Activated T-cell treated with anti-CD3 and anti-CD28 coated beads for 1 hour (primary cell): ENCODE measurements at places on chromosomes 13 and 19.

DNA sequence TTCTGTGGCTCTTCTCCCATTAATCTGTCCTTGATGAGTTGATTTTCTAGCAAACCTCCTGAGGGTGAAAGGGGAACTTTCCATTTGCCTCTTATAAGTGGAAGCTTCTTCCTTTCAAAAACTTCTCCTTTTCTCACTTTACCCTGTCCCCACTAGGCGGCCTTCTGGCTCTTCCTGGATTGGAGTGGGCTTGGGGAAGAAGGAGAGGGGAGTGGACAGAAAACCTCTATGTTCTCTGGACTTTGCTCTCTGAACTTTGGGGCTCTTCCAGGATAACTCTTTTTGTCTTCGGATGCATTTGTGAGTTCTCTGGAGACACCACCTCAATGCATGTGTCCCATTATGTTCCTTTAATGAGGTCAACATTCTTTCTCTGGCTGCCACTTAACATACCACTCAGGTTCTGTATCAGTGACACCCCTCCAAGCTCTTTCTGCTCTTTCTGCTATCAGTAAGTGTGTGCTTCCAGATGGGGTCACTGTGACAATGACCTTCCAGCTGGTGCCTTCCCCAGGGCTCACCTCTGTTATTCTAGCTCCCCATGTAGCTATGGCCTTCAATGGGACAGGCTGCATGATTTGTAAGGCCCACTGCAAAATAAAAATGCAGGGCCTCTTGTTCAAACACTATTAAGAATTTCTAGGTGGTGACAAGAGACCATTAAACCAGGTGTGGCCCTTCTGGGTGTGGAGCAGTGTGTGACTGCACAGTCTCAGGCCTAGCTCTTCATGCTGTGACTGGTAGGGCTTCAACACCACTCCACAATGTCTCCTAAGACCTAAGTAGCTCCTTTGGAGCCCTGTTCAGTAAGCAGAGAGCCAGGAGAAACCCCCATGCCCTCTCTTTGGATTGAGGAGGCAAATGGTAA, 389.2 kb downstream of the EFNB2 start:
- no peak for DNase-seq

- DNase-seq = no peak
Observed at GRCh38 chr19:504616-505015, 2.7 kb upstream of the TPGS1 start.

DNA sequence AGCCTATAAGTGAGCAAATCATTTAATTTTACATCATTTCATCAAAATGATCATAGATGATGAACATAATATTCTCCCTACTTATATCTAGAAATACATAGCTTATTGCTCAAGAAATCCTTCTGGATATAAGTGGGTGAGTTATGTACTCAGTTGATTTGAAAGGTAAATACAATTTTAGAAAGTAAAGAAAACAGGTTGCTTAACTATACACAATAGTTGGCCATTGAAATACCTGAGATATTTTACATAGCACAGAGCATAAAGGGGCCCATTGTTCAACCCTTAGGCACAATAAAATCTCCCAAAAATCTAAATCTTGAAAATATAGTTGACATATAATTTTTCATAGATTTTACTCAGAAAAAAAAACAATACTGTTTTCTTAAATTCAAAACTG, 782.0 kb upstream of the KLHL1 start:
- DNase-seq = no peak

DNA sequence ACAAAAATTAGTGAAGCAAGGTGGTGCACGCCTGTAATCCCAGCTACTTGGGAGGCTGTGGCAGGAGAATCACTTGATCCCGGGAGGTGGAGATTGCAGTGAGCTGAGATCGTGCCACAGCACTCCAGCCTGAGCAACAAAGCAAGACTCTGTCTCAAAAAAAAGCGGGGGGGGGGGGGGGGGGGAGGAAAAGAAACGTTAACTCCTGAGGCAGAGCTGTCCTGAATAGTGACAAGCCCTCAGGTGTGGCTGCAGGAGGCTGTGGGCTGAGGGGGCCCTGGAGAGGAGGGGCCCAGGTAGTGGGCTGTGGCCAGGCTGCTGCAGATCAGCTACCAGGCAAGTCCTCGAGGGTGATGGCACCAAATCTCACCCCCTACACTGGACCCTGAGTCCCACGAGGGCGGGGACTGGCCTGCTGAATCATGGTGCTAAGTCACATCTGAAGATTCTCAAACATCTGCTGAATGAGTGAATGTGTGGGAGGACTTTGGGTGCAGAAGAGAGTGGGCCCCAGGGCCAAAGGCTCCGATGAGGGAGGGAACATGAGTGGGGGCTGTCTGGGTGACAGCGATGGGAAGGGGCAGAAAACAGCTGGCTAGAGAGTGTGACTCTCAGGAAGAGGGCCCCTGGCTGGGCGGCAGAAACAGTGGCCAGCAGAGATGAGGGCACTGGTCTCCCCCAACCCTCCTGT, 24.6 kb upstream of the ATP1A3 start:
- no peak for DNase-seq

- no peak for DNase-seq
Observed at GRCh38 chr13:26133851-26134250, 82.0 kb upstream of the SHISA2 start.

GRCh38 chr19:18292810-18293641, 11.6 kb upstream of the JUND start:
- no peak for DNase-seq

- no peak for DNase-seq
Observed at GRCh38 chr13:73748404-73748803, 385.8 kb downstream of the KLF12 start.

DNA sequence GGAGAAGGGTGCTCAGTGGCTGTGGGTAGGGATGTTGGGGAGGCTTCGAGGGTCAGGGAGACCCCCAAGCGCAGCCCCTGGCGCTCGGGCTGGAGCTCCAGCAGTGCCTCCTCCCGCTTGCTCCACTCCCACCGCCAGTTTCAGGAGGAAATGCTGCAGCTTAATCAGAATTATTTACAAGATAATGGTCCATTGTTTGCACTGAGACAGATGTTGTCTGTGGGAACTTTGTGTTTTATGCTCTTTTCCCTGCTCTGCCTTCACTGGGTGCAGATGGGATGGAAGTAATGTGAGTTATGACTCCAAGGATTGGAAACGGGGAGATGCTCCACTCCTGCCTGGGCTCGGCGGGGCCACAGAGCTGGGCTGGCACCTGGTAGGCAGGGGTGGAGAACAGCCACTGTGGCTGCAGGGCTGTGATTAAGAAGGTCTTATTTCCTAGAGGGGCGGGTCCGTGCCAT, 192.4 kb downstream of the ZNF536 start:
- DNase-seq = no peak

GRCh38 chr13:101090287-101090686, 326.0 kb downstream of the NALCN start:
- no peak for DNase-seq

- DNase-seq = no peak
Observed at GRCh38 chr13:35954207-35954560, 177.0 kb downstream of the DCLK1 start.

- DNase-seq = no peak
Observed at GRCh38 chr13:59250336-59251189, 913.2 kb downstream of the DIAPH3 start.

DNA sequence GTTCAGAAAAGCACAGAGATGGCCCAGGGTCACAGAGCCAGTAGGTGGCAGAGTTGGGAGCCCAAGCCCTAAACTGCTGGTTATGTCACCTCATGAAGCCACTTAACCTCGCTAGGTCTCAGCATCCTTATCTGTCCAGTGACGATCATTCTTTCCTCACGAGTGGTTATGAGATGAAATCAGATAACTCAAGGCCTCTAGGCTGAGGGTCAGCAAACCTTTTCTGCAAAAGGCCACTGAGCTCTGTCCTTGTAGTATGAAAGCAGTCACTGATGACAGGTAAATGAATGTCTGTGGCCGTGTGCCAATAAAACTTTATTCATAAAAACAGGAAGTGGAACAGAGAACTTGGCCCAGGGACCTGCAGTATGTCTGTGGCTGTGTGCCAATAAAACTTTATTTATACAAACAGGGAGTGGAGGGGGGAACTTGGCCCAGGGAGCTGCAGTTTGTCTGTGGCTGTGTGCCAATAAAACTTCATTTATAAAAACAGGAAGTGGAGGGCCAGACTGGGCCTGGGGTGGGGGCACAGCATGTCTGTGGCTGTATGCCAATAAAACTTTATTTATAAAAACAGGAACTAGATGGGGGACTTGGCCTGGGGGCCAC, 71.2 kb downstream of the GNG7 start:
- no peak for DNase-seq

- DNase-seq = no peak
Observed at GRCh38 chr19:18500799-18501198, 21.1 kb downstream of the ELL start.

- no peak for DNase-seq
Observed at GRCh38 chr13:51674276-51674675, 90.0 kb downstream of the WDFY2 start.

GRCh38 chr19:17246681-17247425, 1.1 kb upstream of the NR2F6 start:
- no peak for DNase-seq

- DNase-seq = no peak
Observed at GRCh38 chr13:73738626-73739025, 395.6 kb downstream of the KLF12 start.

- DNase-seq = no peak
Observed at GRCh38 chr19:1467215-1467489, 11.9 kb downstream of the C19orf25 start.

GRCh38 chr13:25686831-25687470, 315.2 kb downstream of the ATP8A2 start:
- DNase-seq = no peak

DNA sequence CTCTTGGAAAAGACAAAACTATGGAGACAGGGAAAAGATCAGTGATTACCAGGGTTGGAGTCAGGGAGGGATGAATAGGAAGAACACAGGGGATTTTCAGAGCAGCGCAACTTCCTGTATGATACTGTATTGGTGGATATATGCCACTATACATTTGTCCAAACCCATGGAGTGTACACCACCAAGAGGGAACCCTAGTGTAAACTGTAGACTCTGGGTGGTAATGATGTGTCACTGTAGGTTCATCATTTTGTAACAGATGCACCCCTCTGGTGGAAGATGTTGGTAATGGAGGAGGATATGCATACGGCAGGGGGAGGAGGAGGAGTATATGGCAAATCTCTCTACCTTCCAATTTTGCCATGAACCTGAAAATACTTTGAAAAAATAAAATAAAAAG, 68.1 kb downstream of the UFM1 start:
- no peak for DNase-seq

DNA sequence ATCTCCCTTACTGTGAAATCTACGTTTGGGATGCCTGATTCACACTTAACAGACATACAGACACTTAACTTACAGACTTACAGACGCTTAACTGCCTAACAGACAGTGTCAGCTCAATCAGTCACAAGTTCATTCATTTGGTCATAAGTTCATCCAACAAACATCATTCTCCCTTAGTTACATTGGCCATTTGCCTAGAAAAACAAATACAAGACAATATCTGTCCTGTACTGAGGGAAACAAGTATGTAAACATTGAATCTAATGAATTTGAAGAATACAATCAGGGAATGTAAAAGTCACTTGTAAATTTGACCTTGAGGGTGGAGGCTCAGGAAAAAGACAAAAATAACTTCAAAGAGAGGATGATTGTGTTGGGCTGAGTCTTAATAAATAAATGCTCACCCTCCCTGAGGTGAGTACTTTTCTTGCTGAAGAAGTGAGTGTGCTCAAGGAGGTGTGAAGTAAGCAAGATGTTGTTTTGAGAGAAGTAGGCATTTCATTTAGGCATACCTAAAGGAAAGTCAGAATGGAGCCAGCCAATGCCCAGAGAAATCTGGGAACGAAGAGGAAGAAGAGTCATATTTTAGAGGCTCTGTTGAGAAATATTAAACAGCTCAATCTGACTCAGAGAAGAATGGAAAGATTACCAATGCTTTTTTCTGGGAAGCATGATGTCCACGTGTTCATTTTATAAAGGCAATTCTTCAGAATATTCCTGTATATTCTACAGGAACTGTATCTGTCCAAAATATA, 958.4 kb upstream of the SLC10A2 start:
- no peak for DNase-seq

DNA sequence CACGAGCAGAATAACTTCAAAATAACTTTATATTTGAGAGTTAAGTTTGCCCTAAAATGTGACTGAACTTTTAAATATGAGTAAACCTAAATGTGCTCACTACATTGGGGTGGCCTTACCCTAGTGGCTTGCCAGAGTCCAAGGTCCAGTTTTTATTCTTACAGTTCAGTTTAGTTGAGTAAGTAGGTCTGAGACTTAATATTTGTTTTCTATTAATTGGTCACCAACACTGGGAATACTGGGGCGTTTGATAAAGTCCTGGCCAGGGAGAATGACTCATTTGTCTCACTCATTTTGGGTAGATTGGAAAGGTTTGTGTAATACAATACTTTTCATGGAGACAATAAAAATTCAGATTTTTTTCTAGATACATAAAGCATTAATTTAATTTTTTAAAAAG, 127.8 kb upstream of the SPATA13 start:
- DNase-seq = no peak
